ENCODE measurements at places on chromosomes 5 and 9. TPM values are rescaled to one million over a fixed set of nuclear protein-coding genes. Genes with fewer than 3 reads are reported as not detected.

DNA sequence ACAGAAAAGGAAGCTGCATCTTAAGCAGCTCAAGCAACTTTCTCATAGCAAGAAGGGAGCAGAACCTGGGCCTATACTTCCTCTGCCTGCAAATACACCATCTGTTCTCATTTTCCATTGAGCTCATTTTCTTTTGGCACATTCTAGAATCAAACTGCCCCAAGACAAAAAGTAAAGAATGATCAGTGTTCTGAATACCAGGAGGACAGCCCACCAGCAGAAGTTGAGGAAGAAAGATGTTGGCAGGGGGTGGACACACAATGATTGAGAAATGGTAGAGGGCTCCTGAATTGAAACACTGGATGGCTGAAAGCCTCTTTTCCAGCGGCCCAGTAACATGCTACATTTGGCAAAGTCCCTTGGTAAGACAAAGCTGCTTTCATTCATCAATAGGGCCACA is 171.8 kb downstream of the MED10 start:
- DNase-seq = no peak

DNA sequence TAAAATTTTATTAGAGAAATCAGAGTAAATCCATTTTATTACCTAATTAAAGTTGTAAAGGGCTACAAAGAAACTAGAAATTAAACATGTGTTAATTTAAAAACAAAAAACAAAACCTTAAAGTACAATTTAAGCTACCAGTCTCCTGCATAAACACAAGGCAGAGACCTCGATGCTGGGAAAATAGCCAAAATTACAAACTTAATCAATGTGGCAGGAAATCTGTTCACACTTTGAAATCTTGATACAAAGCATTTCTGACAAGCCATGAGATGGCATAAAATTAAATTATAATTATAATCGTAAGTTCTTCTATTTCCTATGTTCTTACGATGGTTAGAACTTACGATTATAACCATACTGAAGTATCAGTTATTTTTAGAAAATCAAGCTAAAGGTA is 158.0 kb upstream of the FREM1 start:
- DNase-seq = no peak

DNA sequence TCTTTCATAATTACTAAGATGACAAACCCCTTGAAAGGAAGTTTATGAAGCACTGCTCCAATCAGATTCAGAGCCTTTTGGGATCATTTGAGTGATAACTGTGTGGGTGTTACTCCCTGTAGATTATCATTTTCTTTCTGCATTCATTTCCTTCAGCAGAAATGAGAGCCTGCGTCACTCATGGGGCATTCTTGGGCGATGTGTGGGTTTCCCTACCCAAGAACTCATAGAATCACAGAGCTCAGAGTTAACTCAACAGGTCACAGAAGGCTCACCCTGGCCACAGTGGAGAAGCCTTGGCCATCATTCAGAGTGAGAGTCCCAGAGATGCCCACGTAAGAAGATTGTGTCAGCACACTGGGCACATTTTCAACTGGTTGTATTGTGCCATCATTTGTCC is 401.9 kb downstream of the TLE4 start:
- DNase-seq = no peak

Gene CCNJL
- total RNA-seq = 0.13 TPM

DNA sequence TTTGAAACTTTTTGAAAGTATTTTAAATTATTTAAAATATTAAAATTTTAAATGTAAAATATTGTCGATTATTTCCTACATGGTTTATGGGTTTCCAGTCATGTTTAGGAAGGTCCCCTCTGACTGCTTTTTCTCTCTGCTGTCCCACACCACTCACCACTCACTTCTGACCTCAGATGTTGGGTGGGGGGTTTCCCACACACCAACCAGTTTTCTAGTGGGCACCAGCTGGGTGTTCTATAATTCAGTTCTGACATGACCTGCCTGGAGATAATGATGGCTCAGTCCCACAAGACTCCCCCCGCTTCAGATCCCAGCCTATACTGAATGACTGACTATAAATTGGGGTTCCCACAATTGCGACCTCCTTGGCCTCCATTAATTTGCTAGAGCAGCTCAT is 310.4 kb downstream of the GADD45G start:
- DNase-seq = no peak

Gene SCGB3A1
- total RNA-seq = 0.33 TPM

DNA sequence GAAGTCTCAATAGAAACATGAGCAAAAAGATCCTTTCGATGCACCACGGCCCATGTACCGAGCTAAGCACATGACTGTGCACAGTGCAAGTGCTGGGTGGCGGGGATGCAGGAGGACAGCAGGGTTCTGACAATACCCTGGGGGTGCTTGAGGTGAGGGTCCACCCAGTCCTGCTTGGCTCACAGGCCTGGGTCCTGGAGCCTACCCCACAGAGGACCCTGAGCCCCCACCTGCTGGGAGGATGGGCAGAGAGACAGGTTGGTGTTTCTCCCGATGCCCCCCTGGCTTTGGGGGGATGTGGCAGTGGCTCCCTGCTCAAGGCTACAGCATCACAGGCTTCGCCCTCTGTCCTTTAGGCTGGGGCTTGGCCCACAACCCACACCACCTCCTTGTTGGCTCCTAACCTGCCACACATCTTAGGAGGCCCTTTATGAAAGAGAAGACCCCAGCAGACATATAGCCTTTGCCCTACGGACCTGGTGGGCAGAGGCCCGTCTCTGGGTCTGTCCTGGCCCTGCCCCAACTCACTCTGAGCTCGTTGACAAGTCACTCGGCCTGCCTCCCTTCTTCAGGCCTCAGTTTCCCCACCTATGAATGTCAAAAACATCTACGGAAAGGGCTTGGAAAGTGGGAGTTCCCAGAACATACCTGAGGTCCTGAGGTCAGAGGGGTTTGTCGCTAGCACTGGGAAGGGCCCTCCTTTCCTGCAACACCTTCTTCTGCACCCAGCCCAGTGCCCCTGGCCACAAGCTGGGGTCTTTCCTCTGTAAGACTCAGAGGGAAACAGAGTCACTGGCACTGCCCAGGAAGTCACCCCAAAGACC is 50.3 kb downstream of the BARX1 start:
- no peak for DNase-seq

Gene PCDHGA5
- total RNA-seq = 0.18 TPM

Gene LCN15
- total RNA-seq = not detected

DNA sequence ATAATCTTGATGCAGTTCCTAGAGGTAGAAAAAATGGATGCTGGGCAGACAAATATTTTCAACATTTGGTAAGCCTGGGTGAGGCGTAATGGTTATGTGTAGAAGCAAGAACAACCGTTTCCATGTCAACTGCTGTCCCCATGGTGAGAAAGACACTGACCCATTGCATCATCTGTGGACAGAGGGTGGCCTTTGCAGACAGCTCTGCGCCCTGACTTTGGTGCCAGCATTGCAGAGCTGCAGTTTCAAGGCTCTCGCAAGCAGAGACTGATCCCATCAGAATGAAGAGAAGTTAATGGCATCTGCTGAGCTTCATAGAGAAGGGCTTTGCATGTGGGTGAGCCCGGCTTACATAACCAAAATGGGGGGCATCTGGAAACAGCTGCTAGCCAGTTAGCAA is 179.0 kb upstream of the ADRA1B start:
- DNase-seq = no peak

DNA sequence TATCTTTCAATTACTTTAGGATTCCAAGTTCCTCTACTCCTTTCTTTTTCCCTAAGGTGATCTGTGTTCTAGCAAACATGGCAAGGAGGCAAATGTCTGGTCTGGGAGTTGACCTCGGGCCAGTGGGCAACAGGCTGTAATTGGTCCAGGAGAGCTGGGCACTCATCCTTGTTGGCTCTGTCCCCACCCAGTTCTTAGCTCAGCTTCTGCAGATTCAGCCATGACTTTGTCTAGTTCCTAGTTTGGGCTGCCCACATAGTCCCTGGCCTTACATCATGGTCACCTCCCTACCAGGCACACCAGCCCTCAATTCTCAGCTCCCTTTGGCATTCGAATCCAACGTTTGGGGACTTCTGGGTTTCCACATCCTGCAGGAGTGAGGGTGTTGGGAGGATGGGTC is 92.1 kb upstream of the DAP start:
- DNase-seq = no peak

DNA sequence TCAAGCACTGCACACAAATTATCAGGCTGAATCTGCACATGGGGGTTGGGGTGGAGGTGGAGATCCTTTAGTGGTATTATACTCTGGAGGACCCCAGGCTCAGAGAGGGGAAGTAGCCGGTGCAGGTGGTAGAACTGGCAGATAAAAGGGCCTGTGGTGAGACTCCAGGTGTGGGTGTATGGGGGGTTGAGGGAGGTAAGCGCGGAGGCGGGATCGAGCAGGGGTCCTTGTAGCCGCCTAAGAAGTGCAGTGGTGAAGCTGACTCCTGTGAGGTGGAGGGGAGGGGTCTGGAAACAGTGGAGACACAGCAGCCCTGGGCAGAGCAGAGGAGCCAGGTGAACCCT is 841 bp downstream of the ACSL6 start:
- DNase-seq = no peak

- DNase-seq = no peak
Measured at GRCh38 chr5:56475689-56476486, 242.8 kb upstream of the ANKRD55 start.

DNA sequence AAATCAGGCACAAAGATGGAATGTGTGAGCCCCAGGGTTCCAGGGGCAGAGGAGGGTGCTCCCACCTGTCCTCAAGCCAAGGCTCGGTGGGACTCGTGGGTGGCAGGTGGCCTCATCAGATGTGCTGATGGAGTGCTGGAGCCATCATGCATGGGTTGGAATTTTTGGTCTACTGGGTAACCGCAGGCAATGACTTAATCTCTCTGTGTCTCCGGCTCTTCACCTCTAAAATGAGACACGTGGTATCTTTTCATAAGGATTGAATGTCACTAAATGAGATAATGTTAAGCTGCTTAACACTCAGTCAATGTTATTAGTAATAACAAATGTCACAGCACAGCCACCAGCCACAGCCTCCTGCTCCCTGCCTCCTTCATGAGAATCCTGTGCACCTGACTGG is 245.5 kb downstream of the HSPA4 start:
- DNase-seq = no peak

- no peak for DNase-seq
Measured at GRCh38 chr5:127960270-127960691, 123.3 kb upstream of the SLC12A2 start.

Gene OMD
- not detected for total RNA-seq

Gene SEMA5A
- total RNA-seq = 0.02 TPM

Gene GADD45G
- 0.20 TPM for total RNA-seq

- no peak for DNase-seq
Measured at GRCh38 chr5:169812786-169813185, 167.5 kb downstream of the INSYN2B start.

Gene CDH18
- 0.87 TPM for total RNA-seq

DNA sequence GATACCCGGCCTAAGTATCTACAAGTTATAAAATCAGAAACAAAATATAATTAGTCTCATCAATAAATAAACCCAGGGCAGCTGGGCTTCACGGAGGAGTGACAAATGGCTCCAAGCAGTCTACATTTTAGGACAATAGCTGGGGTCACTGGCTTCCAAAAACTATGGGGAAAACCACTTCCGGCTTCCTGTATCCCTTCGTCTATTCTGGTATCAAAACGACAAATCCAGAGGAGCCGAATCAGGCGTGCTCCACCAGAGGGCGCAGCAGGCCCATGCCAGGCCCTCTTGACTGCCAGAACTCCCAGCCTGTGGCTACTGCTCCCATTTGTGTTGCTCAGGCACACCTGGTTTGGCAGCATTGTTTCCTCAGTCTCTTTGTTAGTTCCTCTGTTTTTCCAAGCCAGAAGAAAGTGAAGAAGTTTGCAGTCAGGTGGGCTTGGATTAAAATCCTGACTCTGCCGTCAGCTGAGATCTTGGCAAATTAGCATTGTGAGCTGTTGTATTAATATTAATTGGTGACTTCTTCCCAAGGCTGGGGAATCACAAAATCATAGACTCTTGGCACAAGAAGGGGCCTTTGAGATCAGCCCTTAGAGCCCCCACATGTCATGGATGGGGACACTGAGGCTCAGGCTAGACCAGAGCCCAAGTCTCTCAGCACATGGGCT is 11.6 kb upstream of the RAB14 start:
- peak; percentile 92 for DNase-seq

Gene SLC36A3
- not detected for total RNA-seq

GRCh38 chr5:164191240-164191639 is 685.8 kb downstream of the MAT2B start:
- no peak for DNase-seq

Gene ZNF300
- total RNA-seq = 8.1 TPM

- no peak for DNase-seq
Measured at GRCh38 chr5:102216678-102217077, 79.4 kb downstream of the SLCO4C1 start.

DNA sequence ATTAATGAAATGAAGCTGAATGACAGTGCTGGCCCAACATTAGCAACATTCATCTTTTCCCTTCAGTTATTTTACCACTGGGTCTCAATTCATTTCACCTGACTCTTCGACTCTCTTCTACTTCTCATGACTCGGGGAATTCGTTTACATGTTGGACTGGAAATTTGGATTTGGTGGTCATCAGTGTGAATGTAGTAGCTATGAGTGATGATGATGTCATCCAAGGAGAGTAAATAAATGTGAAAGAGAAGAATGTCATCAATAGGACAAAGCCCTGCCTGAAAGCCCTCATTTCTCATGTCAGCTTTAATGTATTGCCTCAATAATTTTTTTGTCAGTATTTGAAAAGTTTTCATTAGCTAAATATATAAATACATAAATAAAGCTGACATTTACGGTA is 21.9 kb upstream of the CFAP95 start:
- DNase-seq = no peak

GRCh38 chr5:8953016-8953415 is 592.9 kb downstream of the SEMA5A start:
- no peak for DNase-seq

DNA sequence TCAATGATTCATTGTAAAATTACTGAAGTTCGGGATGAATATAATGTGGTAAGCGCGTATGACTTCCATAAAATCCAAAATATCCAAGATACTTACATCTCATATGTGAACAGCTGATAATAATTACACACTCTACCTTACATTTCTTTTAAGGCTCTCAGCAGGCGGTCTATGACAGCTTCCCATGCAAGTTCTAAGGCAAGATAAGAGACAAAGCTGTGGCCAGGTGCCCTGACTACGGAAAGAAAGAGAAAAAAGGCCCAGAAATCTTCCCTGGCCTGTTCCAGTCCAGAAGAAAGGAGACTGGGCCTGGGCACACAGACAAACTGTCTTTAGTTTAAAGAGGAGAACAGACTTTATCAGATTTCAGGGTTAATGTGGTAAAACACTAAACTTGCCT is 69.1 kb downstream of the ARSB start:
- DNase-seq = no peak

GRCh38 chr5:50704730-50705129 is 38.3 kb downstream of the PARP8 start:
- no peak for DNase-seq

DNA sequence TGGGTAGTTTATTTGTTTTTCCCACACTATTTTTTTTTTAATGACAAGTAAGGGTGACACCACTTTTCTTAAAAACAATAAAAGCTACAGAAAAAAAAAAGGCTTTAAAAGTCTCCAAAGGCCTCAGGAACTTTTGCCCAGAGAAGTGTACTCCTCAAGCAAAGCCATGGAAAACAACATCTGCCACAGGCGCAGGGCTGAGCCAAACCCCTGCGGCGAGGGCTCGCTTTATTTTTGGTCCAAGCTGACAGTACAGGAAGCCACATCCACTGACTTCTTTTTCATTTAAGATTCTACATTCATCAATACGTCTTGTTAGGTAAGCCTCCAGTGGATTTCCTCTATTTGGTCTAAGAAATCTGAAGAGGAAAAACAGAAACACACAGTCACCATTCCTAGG is 51.9 kb upstream of the IFNK start:
- DNase-seq = no peak

Gene SYK
- 29.4 TPM for total RNA-seq

All from K562 (cell line).